Caco-2 (cell line): ENCODE measurements at places on chromosomes 16 and 17. TPM values are rescaled to one million over a fixed set of nuclear protein-coding genes. Genes with fewer than 3 reads are reported as not detected.

- no peak for DNase-seq
Observed at GRCh38 chr16:75535211-75535843, 581 bp downstream of the CHST5 start.

Gene DOC2A
- total RNA-seq, result 3.5 and 4.5 TPM in 2 replicates

Gene STAT5A
- total RNA-seq, result 2.4 and 3.2 TPM in 2 replicates

DNA sequence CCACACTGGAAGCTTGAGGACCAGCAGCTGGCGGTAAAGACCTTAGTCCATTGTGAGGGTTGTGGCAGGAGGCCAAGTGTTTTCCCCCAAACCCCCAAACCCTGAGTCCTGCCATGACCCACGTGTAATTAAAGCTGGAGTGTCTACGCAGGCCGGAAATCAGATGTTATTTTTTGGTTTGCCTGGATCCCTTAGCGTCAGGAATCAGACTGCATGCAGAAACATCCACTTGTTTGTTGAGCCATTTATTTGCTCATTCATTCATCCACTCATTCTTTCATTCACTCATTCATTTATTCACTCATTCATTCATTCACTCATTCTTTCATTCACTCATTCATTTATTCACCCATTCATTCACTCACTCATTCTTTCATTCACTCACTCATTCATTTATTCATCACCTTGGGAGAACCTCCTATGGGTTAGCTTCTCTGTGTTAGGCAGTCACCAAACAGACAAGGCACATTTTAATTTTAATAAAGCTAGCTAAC lies 313.1 kb downstream of the MAF start:
- no peak for DNase-seq

Gene CCL7
- total RNA-seq, result not detected in 2 replicates

Gene ZNF75A
- total RNA-seq, result 28.4 and 29.1 TPM in 2 replicates

Gene GPRC5B
- 7.6 and 14.0 TPM in 2 replicates for total RNA-seq

Gene ST6GALNAC2
- total RNA-seq, result 0.77 and 2.5 TPM in 2 replicates
